ENCODE measurements at places on chromosomes 3 and 15. TPM values are rescaled to one million over a fixed set of nuclear protein-coding genes. Genes with fewer than 3 reads are reported as not detected.

The RYR3 gene
- polyA plus RNA-seq, result 0.10 TPM

The CCPG1 gene
- polyA plus RNA-seq, result 25.8 TPM

The EPHA6 gene
- not detected for polyA plus RNA-seq

The CCDC54 gene
- not detected for polyA plus RNA-seq

The NRG4 gene
- not detected for polyA plus RNA-seq

The FRMD5 gene
- polyA plus RNA-seq, result 0.39 TPM

The TRH gene
- not detected for polyA plus RNA-seq

The OXTR gene
- not detected for polyA plus RNA-seq

The CPNE9 gene
- 0.67 TPM for polyA plus RNA-seq

The SSUH2 gene
- not detected for polyA plus RNA-seq

The PPARG gene
- polyA plus RNA-seq, result not detected

The CD80 gene
- not detected for polyA plus RNA-seq

The CASR gene
- not detected for polyA plus RNA-seq

The PARP15 gene
- polyA plus RNA-seq, result 3.2 TPM

The CHRM5 gene
- polyA plus RNA-seq, result not detected

The POC1A gene
- polyA plus RNA-seq, result 1.8 TPM

The SCN11A gene
- not detected for polyA plus RNA-seq

The FOXB1 gene
- polyA plus RNA-seq, result 0.91 TPM

The BTLA gene
- polyA plus RNA-seq, result 18.5 TPM

The CCNB2 gene
- not detected for polyA plus RNA-seq

The CCR4 gene
- 0.40 TPM for polyA plus RNA-seq

The ADGRG7 gene
- polyA plus RNA-seq, result not detected

The C2CD4A gene
- not detected for polyA plus RNA-seq

The KBTBD13 gene
- polyA plus RNA-seq, result not detected

The AADACL2 gene
- not detected for polyA plus RNA-seq

The PRICKLE2 gene
- not detected for polyA plus RNA-seq

The NMNAT3 gene
- 7.7 TPM for polyA plus RNA-seq

The MRAS gene
- polyA plus RNA-seq, result not detected

The TGM5 gene
- polyA plus RNA-seq, result not detected

The SHQ1 gene
- 28.6 TPM for polyA plus RNA-seq

The KLF15 gene
- not detected for polyA plus RNA-seq

The ACKR2 gene
- polyA plus RNA-seq, result not detected

The THSD4 gene
- not detected for polyA plus RNA-seq

The TERC gene
- 1.1 TPM for polyA plus RNA-seq

The GRAMD1C gene
- 0.13 TPM for polyA plus RNA-seq
